ENCODE measurements at places on chromosomes 7 and 10.

- no peak for DNase-seq
Observed at GRCh38 chr10:90018819-90019218, 317.4 kb downstream of the KIF20B start.

GRCh38 chr7:30502470-30503251 is 2.0 kb downstream of the GGCT start:
- no peak for DNase-seq

- no peak for DNase-seq
Observed at GRCh38 chr7:112272921-112273561, 66.5 kb downstream of the ZNF277 start.

GRCh38 chr7:158302274-158303070 is 285.2 kb downstream of the PTPRN2 start:
- DNase-seq = no peak

Data from GDM1 (cell line).